GM12864 (cell line): ENCODE measurements at places on chromosomes 6 and 20.

DNA sequence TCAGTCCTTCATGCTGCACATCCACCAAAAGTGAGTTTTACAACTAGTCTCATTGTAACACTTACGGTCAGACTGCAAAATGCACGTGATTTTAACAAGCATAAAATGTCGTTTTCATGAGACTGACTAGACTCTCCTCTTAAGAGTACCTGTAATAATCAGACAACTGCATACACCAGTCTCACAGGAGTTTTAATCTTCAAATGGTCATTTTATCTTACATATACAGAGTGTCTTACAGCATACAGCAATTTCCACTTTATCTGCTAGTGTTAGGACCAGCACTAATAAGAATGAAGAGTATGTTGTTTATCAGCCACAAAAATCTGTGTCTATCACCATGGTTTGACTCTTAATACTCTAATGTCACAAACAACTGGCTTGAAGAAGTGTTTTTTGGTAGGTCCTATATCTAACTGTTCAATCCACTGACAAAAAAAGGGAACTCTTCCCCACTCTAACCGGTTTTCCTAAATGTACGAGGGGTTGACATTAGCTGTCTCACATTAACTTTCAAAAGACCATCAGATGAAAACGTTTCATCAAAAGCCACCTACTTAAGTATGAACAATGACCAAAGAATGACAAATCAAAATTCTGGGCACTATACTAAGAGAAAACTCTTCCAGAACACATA is 1.5 kb upstream of the ASF1A start:
- no peak for DNase-seq

DNA sequence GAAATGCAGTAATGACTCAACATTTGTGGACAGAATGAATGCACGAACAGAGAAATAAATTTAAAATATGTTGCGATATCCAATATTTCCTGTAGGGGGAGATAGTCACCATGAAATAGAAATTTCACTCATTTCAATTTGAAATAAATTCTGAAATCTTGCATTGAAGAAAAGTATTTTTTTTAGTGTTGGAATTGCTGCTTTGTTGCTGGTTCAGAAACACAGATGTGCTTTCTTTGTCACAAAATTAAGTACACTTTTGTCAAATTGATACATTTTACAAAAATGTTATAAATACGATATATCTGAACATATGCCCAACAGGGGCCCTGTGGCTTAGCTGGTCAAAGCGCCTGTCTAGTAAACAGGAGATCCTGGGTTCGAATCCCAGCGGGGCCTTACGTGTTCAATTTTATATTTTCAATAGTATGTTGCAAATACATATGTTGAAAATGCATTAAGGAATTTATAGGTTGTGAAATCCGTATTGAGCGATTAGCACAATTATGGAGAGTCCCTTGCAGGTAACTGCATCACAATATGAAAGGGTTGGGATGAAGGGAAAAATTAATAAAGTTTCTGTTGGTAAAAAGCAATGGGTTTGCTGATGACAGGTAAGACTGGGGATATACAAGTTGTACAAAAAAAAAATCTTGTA is 85.4 kb upstream of the PRSS16 start:
- DNase-seq, result no peak

GRCh38 chr6:150667977-150668716 is 68.5 kb downstream of the PLEKHG1 start:
- no peak for DNase-seq

DNA sequence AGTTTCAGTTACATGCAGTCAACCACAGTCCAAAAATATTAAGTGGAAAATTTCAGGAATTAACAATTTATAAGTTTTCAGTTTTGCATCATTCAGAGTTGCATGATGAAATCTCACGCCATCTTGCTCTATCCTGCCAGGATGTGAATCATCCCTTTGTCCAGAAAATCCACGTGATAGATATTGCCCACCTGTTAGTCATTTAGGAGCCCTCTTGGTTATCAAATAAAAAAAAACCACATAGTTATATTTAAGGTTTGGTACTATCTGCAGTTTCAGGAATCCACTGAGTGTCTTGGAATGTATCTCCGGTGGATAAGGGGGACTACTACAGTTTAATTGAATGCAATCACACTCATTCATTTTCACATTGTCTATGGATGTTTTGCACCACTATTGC is 1249.0 kb upstream of the CITED2 start:
- DNase-seq, result no peak

DNA sequence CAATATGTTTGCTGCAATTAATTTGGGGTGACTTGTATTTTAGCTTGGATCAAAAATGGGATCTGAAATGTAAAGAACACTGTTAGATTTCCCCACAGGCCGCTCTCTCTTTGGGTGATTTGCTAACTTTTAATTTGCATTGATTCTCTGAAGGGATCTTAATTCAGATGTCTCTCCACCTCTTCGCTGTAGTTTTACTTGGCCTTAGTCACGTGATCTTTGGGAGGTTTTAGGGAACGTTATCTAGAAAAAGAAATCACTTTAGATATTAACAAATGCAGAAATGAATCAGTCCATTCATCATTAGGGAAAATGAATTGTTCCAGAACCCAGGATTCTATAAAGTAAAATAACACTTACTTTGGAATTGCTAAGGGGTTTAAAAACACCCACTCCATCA is 390.2 kb downstream of the THBS2 start:
- DNase-seq, result no peak

DNA sequence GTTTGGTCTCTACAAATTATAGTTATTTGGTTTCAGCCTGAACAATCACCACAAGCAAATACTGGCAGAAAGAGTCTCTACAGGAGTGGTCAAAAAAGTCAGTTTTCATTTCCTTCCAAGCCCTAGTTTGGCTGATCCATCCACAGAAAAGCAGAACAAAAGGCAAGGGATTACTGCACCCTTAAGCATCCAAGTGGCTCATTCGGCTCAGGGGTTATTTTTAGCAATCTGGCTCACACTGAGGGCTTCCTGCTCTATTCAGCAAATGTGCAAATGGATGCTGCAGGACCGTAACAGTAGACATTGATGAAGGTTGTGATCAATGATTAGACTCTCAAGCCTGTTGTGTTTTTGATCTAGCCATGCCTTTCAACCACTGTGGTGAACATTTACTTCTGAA is 62.2 kb upstream of the FABP7 start:
- DNase-seq, result no peak

GRCh38 chr20:4216142-4216735 is 200.9 kb upstream of the RNF24 start:
- no peak for DNase-seq

DNA sequence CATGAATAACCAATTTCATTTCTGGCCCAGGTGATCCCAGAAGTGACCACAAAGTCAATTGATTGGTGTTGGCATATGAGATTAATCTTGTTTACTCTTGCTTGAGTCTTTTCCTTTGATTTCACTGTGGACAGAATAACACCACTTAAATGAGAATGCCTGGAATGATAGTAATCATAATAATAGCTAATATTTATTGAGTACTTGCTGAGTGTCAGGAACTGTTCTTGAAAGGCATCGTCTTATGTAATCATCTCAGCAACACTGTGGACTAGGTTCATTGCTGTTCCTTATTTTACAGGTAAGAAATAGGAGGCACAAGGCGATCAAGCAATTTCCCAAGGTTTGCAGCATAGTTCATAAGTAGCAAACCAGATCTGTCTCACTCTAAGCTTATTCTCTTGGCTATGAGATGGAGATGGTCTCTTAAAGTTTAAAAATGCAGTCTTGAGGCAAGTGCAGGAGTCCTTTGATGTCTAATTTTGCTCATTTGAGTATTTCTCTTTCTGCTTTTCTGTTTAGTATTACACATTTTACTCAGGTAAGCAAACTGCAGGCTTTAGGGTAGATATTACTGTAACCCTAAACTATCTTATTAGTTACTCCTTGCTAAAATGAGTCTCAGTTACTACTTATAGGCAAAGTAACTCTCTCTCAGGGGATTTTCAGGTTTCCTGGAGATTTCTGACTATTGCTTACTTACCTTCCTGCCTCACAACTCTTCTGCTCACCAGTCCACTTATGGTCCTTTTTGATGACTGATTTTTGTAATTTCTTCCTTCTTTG is 6.3 kb downstream of the ADGRG6 start:
- no peak for DNase-seq

- DNase-seq, result no peak
Observed at GRCh38 chr20:5910186-5910585, 40.1 kb downstream of the TRMT6 start.

DNA sequence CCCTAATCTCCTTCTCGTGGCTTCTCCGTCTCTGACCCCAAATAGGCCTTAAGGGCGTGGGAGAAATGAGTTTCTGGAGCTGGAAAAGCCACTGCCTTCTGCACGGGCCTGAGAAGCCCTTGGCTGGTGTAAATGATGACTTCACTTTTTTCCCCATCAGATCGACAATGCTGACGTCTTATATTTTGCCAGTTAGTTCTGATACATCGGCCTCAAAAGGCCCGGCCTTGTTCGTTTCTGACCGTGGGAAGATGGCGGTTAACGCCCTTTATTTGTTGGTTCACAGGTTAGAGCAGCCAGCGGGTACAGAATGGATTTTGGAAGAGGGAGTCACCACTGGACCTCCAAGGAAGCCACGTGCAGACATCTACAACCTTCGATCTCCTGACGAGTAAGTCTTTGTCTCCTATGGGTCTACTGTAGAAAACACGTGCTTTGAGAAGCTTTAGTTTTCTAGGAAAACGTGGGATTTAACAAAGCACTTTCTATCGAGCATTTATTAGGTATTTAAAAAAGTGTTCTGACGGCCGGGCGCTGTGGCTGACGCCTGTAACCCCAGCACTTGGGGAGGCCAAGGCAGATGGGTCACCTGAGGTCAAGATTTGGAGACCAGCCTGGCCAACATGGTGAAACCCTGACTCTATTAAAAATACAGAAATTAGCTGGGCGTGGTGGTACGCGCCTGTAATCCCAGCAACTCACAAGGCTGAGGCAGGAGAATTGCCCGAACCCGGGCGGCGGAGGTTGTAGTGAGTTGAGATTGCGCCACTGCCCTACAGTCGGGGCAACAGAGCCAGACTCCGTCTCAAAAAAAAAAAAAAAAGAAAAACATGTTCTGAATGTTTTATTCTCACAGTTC is 1.2 kb upstream of the ZNFX1 start:
- no peak for DNase-seq

DNA sequence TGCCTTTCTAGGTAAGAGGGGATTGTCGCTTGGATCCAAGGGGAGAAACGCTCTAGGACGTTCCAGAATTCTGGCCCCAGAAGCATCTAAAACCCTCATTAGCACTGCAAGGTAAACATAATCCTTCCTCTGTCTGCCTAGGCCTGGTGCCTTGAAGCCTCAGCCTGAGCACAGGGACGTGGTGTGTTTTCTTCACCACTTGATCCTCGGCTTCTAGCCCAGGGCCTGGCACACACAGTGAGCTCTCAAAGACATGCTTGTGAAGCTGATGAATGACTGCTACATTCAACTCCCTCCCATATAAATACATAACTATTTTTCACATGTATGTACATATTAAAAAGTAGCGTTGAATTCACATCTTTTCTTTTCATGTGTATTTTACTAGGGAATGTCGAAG is 100.3 kb downstream of the ISM1 start:
- no peak for DNase-seq

DNA sequence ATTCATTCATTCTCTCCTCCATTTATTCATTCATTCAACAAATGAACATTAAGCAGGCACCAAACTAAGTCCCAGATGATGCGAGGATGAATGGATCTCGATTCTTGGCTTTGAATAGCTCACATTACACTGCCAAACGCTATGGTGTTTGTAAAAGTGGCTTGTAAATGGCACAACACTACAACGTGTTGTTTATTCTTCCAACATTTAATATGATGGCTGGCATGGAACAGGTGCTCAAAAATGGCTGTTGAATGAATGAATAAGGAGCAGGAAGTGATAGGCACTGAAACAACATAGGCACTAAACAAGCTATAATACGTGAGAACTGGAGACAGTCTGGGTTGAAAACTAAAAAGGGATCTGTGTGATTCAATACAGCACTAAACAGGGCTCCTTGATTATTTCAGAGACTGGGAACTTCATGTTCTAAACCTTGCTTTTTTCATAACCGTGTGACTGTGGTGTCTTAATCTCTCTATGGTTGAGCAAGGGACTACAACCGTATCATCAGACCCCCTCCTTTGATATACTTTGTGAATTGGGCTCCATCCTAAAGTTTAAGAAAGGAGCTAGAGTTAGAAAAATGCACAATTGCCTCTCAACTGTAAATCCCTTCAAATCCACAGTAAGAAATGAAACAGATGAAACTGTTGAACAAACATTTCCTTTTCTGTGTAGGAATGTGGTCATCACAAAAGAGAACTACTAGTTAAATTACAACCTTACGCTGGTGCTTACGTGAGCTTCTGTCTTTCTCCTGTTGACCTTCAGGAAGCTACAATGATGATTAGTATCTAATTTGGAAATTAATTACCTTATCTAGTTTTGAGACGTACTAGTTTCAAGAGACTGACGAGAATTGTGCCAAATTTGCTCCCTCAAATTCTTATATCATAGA is 16.9 kb upstream of the SLC16A10 start:
- no peak for DNase-seq

DNA sequence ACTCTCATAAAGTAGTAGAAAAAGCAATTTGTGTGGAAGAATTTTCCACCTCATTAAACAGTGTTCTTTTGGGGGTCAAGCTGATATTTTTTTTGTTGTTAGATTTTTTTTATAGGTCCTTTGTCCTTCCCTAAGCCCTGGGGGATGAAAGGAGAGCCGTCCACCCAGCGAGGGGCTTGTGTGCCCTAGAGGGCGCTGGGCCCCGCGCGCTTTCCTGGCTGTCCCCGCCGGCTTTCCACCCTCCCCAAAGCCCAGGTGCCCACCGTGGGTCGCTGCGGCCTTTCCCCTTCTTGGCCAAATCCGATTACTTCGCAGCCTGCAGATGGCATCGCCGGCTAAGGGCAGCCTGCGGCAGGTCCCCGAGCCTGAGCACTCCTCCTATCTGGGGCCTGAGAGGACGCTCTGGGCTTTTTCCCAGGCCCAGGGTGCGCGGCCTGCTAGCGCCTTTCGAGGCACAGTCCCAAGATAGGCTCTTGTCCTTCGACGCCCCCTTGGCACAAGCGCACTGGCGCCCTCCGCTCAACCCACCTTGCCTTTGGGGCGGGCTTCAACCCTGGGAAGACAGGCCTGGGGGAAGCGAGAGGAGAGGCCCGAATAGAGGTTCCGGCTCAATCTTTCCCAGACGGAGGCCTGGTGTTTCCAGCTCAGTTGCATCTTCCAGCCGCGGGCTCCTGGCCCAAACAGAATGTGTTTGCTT is 33.6 kb downstream of the TFAP2A start:
- no peak for DNase-seq

DNA sequence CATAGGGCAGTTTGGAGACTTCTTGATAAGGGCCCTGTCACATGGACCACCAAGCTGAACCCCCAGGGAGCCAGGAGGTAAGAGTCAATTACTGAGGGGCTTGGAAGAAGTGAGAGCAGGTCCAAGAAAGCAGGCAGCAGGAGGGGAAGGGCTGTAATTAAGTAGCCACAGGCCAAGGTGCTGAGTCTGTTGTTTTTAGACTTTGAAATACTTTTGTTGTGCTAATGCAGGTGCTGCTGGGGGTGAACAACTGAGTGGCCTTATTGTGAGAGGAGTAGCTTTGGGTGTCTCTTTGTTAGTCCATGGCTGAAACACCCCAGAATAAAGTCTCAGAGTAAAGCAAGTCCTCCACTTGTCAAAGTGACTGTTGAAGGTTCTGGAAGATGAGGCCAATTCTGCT is 267.0 kb upstream of the SUPT3H start:
- no peak for DNase-seq

- no peak for DNase-seq
Observed at GRCh38 chr20:58254890-58255289, 26.4 kb upstream of the ANKRD60 start.

- DNase-seq, result no peak
Observed at GRCh38 chr20:49149281-49150045, 38.7 kb downstream of the STAU1 start.
